ENCODE measurements at places on chromosomes 1 and 21.
A peak's percentile ranks its signal among the peaks of the same experiment; 100 is the strongest.

- no peak for DNase-seq
These were observed 2.2 kb downstream of the CERS2 start for GRCh38 chr1:150972417-150972940.

- no peak for DNase-seq
These were observed 6.8 kb upstream of the PARK7 start for GRCh38 chr1:7954683-7955082.

- DNase-seq = no peak
These were observed 16.8 kb downstream of the CNST start for GRCh38 chr1:246583056-246583440.

GRCh38 chr21:35382696-35383095 lies 333.6 kb upstream of the RUNX1 start:
- peak; percentile 28 for DNase-seq

Data from fibroblast of upper back skin (primary cell).